ENCODE measurements at places on chromosomes 7 and 10.
A peak's percentile ranks its signal among the peaks of the same experiment; 100 is the strongest.

DNA sequence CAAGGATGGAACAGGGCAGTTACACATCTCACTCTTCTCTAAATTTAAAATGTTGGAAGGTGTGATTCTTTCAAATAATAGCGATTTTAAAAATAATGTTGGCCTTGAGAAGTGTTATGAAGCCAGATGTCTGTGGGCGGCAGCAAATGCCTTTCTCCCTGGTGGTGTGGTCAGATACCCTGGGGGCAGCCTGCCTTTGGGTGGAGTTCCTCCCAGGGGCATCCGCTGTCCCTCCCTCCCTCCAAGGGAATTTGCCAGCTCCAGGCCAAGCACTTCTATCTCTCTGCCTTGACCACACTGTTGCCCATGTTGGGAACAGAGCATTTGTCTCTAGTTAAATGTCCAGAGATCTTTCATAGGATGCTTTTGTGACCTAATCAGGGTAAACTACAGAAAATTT is 121.4 kb downstream of the POU6F2 start:
- no peak for DNase-seq

DNA sequence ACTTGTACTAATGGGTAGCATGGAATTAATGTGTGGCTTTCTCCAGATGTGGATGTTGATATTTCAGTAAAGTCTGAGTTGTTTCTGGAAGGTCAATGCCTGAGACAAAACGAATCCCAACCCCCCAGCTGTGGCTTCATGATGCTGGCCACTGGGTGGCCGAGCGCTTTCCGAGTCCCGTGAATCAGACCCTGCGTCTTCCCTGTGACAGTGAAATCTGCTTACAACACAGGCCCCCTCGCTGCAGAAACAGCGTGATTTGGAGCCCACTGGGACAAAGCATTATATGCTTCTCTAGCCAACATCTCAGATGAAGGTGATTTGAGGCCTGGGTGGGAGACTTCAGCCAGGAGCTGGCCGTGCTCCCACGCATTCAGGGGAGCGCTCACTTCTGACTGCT is 124.7 kb downstream of the WDR37 start:
- DNase-seq: no peak

DNA sequence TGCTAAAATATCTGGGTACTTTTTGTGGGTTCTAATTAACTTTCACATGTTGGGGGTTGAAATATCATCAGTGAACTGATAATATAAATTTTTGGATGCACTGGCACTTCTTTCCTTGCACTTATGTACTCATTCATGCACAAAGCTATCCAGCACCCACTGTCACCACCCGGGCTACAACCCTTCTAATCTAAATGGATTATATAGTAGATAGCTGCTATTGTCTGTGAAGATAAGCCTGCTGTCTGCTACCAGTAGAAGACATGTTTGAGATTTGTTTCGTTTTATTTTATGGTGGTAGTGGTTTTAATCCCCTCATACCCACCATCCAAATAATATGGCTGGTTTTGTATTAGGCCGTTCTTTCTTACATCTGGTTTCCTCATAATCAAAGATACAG is 353.5 kb upstream of the LRGUK start:
- DNase-seq: no peak

GRCh38 chr10:78903341-78903940 is 165.3 kb upstream of the ZMIZ1 start:
- DNase-seq: no peak

DNA sequence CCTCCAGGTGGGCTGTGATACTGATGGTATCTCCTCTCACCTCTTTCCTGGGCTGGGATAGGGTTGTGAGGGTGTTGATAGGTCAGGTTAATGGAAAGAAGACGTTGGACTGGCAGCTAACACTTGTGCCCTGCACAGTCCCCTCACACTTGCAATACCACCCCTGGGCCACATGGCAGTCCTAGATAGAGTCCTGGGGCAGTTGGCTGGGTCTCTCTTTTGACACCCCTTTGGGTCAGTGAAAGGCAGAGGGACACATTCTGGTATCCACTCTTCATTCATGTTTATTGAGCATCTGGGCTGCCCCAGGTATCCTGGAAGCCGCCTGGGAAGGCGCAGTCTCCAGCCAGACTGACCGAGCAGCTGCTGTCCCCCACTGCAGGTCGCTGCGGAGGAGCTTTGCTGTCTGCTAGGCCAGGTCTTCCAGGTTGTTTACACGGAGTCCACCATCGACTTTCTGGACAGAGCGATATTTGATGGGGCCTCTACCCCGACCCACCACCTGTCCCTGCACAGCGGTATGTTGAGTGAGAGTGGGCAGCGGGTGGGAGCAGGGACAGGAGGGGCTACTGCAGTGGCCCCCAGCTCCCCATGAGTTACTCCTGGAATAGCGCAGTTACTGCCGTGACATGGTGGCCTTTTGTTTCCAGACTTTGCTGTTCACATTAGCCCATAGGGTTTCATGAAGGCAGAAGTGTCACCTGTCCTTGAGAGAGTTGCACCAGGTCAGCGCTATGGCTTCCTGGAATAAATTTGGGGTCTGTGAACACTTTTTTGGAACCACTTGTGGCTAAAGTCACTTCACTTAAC is 19.1 kb downstream of the NACAD start:
- no peak for DNase-seq

- DNase-seq: no peak
Measured at GRCh38 chr7:25187932-25188331, 40.4 kb downstream of the NPVF start.

DNA sequence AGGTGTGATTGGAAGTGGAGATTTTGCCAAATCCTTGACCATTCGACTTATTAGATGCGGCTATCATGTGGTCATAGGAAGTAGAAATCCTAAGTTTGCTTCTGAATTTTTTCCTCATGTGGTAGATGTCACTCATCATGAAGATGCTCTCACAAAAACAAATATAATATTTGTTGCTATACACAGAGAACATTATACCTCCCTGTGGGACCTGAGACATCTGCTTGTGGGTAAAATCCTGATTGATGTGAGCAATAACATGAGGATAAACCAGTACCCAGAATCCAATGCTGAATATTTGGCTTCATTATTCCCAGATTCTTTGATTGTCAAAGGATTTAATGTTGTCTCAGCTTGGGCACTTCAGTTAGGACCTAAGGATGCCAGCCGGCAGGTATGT is 13.6 kb downstream of the STEAP2 start:
- no peak for DNase-seq

- no peak for DNase-seq
Measured at GRCh38 chr7:99030457-99030856, 113.5 kb downstream of the SMURF1 start.

DNA sequence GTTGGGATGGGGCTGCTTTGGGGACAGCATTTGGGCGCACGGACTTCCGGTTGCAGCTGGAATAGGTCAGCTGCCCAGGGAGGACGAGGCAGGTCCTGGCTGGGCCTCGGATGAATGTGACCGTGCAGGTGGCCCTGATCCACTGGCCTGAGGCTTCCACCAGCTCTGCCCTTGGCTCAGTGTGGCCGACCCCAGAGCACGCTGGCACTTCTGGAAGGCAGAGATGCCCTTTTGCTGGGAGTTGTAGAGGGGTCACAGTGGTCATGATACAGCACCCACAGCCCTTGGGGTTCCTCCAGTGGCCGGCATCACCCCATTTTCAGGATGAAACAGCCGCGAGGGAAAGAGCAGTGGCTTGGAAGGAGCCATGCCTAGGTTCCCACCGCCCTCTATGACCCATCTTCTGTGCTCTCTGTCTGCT is 19.0 kb downstream of the ADCY1 start:
- DNase-seq: no peak

GRCh38 chr7:131108212-131108940 is 219.3 kb upstream of the MKLN1 start:
- DNase-seq: peak; percentile 55

DNA sequence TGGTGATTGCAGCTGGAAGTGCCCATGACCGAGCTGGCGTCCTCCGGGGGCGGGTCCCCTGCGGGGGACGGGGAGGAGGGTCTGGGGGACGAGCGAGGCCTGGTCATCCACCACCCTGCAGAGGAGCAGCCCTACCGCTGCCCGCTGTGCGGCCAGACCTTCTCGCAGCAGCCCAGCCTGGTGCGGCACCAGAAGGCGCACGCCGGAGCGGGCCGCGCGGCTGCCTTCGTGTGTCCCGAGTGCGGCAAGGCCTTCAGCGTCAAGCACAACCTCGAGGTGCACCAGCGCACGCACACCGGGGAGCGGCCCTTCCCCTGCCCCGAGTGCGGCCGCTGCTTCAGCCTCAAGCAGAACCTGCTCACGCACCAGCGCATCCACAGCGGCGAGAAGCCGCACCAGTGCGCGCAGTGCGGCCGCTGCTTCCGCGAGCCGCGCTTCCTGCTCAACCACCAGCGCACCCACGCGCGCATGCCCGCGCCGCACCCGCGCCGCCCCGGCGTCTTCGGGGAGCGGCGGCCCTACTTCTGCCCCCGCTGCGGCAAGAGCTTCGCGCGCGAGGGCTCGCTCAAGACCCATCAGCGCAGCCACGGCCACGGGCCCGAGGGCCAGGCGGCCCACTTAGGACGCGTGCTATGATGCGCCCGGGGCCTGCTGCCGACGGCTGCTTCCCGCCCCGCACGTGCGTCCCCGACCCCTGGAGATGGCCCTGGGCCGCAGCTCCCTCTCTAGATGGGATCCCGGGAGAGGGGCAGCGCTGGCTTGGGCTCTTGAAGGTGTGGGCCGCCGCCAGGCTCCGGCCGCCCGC is 28.7 kb downstream of the ZNF775 start:
- DNase-seq: no peak

- no peak for DNase-seq
Measured at GRCh38 chr10:34480345-34480744, 334.8 kb downstream of the PARD3 start.

GRCh38 chr7:113804475-113805095 is 114.2 kb downstream of the PPP1R3A start:
- peak; percentile 22 for DNase-seq

DNA sequence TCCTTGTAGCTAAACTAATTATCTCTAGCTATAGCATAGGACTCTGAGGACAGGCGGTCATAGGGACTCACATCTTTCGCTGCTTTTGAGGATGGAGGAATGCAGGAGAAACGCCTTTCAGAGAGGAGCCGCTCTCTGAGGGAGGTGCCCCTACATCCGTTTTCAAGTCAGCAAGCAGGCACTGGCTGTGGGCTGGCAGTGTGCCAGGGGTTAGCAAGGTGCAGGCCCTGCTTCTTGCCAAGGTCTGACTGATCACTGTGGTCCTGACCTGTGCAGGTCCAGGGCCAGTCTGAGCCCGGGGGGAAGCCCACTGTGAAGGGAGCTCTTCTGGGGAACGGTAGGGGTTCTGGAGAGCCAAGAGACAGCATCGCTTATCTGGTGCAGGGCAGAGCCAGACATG is 89.4 kb downstream of the SH3PXD2A start:
- no peak for DNase-seq

DNA sequence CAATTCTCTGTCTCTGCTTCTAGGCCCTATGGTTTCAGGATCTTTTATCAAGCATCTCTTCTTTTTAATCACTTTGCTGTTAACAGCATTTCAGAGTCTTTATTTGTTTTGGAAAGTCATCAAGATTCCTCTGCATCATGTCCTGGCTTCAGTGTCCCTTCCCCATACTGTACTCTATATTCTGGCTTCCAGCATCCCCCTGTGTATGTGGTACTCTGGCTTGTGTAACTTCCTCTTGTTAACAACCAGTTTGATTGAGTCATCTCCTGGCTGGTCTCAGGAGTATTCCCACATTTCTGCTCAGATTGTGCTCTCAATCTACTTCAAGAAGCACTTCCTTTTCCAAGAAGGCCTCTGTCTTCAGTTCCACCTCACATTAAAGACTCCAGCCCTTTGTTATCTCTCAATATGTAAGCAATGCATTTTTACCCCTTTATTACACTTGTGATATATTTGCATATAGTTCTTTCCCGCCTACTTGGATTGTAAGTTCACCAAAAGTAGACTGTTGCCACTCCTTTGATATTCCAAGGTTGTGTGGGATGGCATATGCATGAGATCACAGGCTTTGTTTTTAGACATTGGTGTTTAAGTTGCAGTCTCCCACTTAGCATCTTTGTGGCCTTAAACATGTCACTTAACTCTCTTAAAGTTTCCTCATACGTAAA is 15.1 kb upstream of the ATE1 start:
- DNase-seq: peak; percentile 85

DNA sequence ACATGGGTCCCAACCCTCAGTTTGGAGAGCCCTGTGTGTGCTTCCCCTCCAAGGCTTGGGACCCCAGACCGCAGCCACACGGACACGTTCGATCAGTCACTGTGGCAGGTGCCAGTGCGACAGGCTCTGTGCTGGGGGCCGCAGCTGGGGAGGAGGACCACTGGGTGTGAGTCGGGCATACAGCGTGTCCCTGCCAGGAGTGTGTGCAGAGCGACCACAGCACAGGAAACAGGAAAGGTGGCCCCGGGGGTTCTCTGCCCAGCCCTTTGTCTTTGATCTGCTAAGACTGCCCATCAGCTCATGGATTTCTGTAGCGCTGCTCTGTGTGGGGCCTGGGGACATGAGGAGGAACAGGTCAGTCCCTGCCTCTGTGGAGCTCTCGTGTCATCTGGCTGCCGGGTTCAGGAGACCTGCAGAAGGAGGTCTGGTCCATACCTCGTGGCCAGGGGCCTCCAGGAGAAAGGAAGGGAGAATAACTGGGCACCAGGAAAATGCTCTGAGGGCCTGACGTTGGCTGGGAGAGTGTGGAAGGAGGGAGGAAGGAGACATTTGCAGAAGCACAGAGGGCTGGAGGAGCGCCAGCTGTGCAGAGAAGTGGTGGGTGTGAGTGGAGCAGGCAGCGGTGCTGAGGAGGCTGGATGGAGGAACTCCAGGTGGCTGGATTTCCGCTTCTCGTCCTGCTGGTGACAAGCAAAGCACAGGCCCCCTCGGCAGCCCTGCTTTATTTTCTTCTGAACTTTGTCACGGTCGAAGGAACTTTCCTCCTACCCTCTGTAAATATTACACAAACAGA is 4.1 kb downstream of the NUDT1 start:
- no peak for DNase-seq

DNA sequence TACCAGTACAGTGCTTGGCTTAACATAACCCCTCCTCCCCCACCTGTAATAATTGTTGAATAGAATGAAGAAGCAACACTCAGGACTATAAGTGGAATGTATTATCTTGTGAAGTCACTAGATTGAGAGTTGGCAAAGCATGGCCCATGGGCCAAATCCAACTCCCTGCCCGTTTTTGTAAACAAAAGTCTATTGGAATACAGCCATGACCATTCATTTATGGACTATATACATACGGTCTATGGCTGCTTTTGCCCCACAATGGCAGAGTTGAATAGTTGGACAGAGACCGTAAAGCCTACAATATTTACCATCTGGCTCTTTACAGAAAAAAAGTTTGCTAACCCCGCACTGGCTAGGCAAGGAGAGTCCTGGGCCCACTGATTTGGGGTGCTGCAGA is 48.1 kb upstream of the CYCS start:
- no peak for DNase-seq

GRCh38 chr7:23213755-23214154 is 31.9 kb downstream of the NUP42 start:
- DNase-seq: no peak

GRCh38 chr10:71763352-71764127 is 9.8 kb downstream of the VSIR start:
- DNase-seq: peak; percentile 73

- no peak for DNase-seq
Measured at GRCh38 chr10:73931767-73932619, 21.1 kb downstream of the PLAU start.

DNA sequence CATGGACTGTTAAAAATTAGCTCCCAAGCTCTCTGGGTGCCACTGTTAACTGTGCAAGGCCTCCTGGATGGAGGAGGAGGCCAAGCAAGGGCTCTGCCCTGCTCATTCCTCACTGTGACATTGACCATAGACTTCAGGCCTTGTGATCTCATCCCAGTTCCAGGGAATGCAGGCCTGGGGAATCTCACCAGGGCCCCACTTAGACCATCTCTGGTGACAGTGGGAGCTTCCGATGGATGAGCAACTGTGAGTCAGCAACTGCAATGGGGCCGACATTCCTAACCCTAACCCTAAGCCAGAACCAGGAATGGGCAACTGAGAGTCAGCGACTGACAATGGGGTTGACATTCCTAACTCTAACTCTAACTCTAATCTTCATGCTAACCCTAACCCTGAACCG is 50.4 kb upstream of the MSMB start:
- DNase-seq: peak; percentile 74

All from GM23248 (cell line).